Activated T-cell treated with anti-CD3 and anti-CD28 coated beads, Interleukin-2, amount 50 U/mL, for 24 hours (primary cell): ENCODE measurements at places on chromosomes 5 and 9.

DNA sequence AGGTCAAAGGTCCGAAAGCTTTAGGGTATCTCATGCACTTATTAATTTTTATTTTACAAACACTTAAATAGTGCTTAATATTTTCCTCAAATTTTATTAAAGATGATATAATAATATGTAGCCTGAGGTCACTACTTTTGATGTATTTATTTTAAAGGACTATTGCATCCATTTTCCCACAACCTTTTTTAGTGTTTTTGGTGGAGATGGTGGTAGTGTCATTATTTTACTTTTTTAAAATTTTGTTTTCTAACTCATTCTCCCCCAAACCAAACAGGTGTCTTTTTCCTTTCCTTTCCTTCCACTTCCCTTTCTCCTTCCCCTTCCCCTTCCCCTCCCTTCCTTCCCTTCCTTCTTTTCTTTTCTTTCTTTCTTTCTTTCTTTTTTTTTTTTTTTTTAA, 328.6 kb downstream of the CYLC2 start:
- no peak for DNase-seq

- no peak for DNase-seq
Measured at GRCh38 chr5:133359861-133360260, 252.5 kb downstream of the FSTL4 start.

DNA sequence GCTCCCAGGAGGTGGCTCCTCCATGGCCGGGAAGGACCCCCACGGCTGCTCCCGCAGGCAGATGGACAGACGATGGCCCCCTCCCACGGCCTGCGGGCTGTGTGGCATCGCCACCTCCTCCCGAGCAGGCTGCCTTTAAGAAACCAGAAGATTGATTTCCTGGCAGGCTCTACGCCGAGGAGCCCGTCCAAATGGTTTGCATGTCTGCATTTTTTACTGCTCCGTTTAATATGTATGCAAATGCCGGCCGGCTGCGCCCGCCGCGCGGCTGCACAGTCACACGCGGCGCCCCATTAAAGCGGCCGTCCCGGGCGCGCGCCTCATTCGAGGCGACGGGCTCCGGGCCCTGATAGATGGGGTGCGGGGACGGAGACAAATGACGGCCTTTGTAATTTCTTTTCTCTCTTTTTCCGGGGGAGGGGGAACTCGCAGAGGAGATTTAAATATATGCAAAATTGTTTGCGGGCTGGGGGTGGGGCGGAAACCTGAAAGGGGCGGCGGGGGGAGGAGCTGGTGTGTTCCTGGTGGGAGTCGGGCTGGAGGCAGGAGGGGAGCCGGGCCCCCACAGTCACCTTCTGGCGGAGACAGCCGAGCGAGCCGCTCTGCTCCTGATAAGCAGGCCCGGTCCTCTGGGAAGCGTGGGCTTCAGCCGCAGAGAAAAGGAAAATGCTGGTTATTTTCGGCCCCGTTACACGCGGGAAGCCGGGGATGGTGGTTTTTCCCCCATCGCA, 158.7 kb upstream of the IER5L start:
- peak; percentile 62 for DNase-seq

DNA sequence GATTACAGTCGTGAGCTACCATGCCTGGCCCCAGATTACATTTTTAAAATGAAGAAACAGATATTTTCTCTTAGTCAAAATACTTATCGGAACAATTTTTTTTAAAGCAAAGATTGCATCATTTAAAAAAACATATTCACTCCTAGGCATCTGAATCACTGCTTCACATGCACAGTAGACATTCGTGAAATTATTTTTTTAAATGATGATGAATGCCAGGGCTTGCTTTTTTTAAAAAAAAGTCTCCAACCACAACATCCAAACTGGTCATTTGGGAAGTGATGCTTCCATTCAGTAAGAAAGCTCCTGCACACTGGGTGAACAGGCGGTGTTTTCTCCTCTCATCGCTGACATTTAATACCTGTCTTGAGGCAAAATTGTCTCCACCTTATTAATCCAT, 223.0 kb upstream of the DMRT1 start:
- DNase-seq: no peak

DNA sequence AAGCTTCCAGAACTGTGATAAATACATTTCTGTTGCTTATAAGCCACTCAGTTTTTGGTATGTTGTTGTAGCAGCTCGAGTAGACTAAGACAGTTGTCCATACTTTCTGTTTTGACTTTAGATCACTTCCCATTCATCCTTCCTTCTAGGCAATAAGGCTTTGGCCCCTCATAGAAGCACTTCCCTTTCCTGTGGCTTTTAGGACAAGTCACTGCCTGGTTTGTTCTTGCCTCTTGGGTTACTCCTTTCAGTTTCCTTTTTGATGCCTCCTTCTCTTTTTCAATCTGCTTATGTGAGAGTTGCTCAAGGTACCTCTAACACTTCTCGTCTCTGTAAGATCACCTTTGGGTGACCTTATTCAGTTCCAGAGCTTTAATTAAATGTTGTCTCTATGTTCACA, 72.4 kb upstream of the NTRK2 start:
- DNase-seq: no peak

DNA sequence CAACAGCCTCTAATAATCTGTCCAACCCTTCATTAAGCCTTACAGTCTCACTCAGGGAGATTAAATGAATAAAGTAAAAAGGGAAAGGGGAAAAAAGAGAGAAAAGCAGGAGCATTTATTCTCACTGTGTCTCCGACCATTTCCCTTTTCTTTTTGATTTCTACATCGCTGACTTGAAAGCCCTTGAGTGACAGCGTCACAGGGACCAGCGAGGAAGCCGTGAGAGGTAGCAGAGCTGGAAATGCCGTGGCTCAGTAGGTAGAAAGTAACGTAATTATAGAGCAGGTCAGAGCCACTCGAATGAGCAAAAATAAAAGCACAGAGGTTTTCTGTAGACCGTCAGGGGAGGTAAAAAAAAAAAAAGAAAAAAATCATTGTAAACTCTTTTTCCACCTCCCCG, 52.4 kb downstream of the ASS1 start:
- DNase-seq: no peak

GRCh38 chr5:82109013-82109412, 137.2 kb downstream of the ATG10 start:
- no peak for DNase-seq

DNA sequence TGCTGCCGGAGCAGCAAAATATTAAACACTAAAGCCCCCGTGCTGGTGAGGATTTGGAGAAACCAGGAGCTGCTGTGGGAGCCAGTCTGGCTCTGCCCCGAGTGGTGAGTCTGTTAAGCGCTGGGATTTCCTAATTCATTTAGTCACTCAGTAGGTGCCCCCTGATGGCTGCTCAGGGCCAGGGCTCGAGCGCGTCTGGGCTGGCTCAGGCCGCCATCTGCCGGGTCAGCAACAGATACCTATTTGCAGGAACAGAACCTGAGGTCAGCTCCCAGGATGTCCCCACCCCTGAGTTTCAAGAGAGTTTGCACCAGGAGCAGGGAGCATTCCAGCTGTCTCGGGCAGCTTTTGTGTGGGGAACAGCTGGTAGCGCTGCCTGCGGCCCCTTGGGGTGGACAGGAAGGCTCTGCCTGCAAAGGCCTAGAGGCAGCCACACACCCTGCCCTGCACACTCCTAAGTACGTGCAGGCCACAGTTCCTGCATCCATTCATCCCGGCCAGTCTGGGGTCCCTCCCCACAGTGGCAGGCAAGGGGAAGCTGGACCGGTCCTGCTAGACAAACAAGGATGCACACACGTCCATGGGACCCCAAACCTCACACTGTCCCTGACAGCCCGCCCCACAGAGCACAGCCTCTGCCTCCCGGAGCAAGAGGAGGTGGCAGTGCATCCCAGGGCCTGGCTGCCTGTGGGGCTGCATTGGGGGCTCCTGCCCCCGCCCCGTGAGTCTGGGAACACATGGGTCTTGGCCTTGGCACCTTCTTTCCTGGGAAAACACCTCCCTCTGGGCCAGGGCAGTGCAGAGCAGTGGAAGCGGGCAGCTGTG, 83.7 kb downstream of the ADAMTS2 start:
- peak; percentile 30 for DNase-seq

- no peak for DNase-seq
Measured at GRCh38 chr9:125280945-125281344, 19.3 kb downstream of the GAPVD1 start.

GRCh38 chr9:270657-271237, 56.1 kb downstream of the DOCK8 start:
- DNase-seq: no peak

DNA sequence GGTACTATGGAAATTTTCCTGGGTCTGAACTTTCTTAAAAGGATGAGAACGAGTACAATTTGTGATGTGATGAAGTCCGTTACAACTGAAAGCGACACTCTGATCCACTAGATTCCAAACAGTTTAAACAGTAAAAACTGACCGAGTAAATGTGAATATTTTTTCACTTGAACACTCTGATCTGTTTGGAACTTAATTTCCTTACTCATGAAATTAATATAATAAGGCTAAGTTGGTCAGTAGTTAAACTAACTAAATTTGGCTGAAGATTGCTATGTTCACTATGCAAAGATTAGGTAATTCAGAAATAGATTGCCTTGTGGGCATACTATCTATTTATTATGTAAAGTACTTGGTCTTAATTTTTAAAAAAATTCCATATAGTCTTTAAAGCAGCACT, at the start of gene C9orf57:
TSS of gene C9orf57 (minus strand) at position 101 of the 400 bp plus-strand sequence. CDS start 1,282 bp downstream, outside the sequence.
- DNase-seq: no peak

GRCh38 chr9:134605351-134605965, 36.1 kb upstream of the COL5A1 start:
- DNase-seq: no peak

DNA sequence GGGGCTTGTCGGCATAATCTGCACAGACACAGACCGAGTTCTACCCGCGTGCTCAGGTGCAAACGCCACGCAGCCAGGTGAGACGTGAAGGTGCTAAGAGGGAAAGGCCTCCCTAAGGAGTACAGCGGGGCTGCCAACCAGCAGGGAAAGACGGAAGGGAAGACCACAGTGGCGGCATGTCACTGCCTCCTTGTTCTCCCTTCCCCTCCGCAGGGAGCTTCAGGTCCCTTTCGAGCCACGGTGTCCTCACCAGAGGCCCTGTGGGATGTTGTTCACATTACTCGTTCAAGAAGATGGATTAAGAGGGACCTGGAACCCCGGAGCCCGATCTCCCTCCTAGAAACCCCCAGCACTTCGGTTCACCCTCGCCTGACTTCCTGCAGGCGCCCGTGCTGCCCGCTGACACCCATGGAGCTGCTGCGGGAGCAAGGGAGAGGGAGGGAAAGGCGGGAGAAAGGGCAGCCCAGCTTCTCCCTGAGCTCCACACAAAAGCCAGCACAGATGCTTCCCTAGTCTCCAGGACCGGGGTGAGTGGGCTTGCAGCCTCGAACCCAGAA, 686 bp downstream of the BRD9 start:
- no peak for DNase-seq

DNA sequence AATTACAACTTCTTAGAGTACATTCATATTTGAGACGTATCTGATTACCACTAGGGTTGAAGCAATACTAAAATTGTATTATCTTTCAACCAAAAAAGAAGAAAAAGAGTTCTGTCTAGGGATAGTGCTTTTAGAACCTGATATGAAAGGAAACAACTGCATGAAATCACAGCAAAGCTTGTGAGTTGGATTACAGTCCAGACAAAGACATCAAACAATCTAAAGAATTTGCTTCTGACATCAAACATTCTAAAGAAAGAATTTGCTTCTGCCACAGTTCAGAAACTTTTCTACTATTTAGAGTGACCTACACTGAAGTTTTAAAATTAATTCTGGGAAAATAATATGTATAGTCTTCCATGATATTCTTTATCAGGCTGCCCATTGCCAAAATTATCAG, 1141.1 kb upstream of the ACO1 start:
- no peak for DNase-seq
